ENCODE measurements at places on chromosomes 3 and 15.

DNA sequence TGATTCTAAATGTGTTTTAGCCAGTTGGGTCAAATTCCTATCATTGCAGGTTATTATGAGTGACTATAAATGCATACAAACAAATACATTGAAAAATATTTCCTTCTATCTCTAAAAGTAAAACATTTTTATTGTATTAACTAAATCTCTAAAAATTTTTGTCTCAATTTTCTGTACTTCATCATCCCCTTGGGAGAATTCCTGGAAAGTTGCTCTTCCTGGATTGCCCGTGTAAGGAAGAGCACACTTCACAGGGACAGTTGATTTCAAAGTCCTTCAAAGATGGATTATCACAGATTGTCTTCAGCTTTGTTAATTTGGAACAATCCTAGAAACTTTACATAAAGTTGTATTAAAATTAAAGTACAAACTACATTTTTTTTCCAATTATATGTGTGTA lies 595.6 kb downstream of the ROBO1 start:
- DNase-seq: no peak

GRCh38 chr15:99125061-99125891 lies 20.4 kb downstream of the SYNM start:
- no peak for DNase-seq

DNA sequence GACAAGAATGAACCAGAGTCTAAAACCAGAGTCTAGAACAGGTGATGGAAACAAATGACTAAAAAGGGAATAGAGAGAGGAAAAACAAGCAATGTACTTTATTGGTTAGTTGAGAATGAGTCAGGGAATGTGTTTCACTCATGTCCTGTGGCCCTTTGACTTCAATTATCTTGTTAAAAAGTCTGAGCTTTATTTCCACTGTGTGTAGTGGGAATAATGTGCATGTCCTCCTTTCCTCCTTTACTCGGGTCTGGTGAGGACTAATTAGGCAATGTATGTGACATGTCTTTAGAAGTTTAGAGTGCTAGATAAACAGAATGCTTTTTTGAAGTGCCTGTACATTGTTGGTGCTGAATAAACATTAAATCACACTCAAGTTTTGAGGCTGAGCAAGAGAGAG lies 21.3 kb downstream of the LSAMP start:
- DNase-seq: no peak

GRCh38 chr3:136835813-136836510 lies 17.0 kb downstream of the SLC35G2 start:
- DNase-seq: no peak

DNA sequence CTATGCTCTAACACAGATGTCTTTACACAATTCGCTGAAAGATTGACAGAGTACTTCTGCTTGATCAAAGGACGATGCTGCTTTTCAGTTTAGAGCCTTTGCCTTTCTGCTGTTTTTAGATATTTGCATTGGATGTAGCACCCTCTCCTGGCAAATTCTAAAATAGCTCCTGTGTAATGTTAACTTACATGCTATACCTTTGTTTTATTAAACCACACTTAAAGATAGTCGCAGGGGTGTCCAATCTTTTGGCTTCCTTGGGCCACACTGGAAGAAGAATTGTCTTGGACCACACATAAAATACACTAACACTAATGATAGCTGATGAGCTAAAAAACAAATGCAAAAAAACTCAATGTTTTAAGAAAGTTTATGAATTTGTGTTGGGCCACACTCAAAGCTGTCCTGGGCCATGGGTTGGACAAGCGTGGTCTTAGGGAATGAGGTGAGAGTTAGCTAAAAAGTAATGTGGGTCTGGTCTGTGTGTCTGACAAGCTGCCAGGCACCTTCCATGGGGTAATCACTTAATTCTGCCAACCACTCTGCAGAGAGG lies 62.9 kb downstream of the ATG7 start:
- DNase-seq: no peak

- DNase-seq: no peak
Observed at GRCh38 chr3:186380622-186381380, 18.8 kb upstream of the DGKG start.

DNA sequence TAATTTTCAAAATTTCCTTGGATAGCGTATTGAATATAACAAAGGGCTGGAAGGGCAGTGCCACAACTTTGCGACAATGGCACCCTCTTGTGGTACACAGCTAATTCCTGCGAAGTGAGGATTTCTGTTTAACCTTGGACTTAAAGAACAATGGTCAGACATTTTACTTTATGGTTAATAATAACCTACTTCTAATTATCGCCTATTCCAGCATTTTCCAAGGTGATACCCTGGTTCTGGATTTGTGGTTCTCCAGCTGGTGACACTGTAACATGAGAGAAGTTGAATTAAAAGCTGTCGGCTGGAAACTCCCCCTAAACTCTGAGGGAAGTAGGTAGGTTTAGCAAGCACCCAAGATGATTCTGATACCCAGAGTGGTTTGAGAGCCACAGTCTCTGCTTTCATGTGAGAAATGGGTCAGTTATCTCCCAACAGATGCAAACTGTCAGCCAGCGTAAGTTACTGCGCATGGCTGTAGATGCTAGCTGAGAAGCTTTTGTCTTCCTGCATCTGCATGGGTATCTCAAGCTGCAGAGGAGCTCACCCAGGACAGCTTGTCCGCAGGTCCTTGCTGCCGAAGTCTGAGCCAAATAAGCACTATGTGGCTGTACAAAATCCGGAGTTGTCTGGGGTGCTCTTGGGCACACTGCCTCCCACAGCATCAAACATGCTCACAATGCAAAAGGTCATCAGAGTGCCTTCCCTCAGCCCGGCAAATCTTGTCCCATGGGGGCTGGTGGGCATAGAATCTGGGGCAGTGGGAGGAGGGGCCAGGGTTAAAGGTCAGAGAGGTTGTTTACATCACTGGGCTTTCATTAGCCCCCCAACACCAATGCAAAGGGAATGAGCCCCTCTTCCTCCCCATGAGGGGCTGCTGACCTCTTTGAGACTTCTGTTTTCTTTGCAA lies 6.6 kb upstream of the CHSY1 start:
- DNase-seq: peak; percentile 43

GRCh38 chr15:40489274-40490175 lies 18.7 kb downstream of the CHST14 start:
- DNase-seq: no peak

- no peak for DNase-seq
Observed at GRCh38 chr3:188468662-188469061, 314.7 kb downstream of the LPP start.

DNA sequence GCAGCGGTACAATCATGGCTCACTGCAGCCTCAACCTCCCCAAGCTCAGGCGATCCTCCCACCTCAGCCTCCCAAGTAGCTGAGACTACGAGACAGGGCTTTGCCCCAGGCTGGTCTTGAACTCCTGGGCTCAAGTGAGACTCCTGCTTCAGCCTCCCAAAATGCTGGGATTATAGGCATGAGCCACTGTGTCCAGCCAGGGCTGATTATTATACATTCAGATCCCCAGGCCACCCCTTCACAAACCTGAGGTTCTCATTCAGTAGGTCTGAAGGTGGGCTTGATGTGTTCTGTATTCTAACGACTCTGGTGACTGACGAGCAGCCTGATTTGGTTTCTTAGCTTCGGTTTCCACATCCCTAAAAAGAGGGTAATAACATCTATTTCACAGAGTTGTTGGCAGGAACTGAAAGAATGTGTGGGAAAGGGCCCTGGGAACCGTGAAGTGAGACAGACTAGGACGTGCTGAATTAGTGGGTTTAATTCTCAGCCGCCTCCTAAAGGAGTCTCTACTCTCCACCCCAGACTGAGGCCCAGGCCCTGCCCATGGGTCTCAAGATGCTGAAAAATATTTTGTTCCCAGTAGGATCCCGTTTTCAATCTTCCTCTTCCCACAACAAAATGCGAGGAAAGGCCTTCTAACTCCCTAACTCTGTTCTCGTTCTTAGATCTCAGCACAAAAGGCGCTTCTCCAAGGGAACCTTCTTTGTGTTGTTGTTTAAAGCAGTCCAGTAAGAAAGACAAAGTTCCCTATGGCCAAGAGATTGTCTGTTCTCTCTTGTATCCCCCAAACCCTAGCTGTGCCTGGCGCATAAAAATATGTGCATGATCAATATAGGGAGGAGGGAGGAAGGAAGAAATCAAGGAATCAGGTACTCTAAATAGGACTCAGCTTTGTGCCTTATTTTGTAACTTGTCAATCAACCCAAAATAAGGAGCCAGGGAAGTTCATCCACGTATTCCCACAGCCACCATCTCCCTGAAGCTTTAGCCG lies 210.0 kb upstream of the TOPAZ1 start:
- no peak for DNase-seq

DNA sequence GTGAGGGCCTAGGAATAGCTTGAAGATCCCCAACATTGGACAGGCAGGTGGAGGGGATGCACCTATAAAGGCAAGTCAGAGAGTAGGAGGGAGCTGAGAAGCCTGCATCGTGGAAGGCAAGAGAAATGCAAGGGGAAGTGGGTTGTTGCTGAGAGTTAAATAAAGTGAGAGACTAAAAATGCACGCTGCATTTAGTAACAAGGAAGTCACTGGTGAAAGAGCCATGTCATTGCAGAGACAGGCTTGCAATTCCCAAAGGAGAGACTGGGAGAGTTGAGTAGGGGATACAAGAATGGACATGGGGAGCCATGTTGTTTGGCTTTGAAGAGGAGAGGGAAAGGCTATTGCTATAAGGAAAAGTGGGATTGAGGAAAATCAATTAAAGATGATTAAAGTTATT lies 77.0 kb upstream of the HEG1 start:
- DNase-seq: no peak

DNA sequence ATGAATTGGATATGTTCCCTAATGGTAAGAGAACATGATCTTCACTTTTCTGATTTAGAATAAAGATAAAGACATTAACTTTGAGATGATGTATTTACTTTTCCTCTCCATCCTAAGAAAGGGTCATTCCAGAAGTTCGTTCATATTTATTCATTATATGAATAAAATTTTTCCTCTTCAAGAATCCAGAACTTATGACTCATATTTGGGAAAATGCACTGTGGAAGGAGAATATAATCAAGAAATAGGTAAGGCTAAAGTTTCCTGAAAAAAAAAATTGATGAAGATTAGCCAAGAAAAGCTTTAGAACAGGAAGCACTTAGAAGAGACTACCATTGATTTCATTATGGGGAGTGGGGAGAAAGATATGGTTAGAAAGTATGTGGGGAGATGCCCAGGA lies 36.5 kb upstream of the CBLB start:
- no peak for DNase-seq

DNA sequence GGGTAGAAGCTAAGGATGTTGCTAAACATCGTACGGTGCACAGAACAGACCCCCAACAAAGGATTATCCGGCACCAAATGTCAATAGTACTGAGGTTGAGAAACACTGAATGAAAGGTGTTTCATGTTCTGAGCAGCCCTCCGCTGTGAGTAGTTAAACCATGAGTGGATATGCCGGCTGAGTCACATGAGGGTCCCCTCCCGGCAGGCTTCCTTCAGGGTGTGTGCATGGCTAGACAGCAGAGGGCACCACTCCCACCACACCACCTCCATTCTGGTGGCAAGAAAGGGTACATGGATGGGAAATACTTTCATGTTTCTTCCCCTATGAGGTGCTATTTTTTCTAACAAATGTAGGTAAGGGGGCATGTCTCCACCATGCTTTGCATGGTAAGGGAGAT lies 128.3 kb upstream of the SEMA6D start:
- DNase-seq: no peak

- DNase-seq: no peak
Observed at GRCh38 chr3:171249245-171249644, 211.0 kb downstream of the TNIK start.

GRCh38 chr3:24432989-24433388 lies 61.7 kb downstream of the THRB start:
- DNase-seq: no peak

GRCh38 chr3:63872135-63872924 lies 8.7 kb downstream of the ATXN7 start:
- DNase-seq: no peak

DNA sequence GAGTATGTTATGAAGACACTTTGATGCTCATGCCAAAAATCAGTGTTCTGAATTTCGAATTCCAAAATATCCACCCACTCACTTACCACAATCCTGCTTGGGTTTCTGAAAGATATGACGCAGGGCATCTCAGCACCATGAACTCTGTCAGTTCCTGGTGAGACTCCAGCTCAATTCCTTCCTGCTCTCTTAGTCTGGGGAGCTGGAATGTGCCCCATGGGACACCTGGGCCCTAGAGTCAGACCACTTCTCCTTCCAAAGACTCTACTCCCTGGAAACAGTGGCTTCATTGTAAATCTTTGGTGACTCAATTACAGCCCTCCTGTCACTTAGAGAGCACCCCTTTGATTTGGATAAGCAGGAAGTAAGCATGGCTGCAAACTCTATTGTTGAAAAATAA lies 50.5 kb downstream of the CD86 start:
- no peak for DNase-seq

- DNase-seq: no peak
Observed at GRCh38 chr3:165748094-165748493, 89.1 kb downstream of the BCHE start.

- no peak for DNase-seq
Observed at GRCh38 chr3:39149498-39150147, 3.8 kb downstream of the CSRNP1 start.

- DNase-seq: no peak
Observed at GRCh38 chr15:62933386-62933785, 109.2 kb upstream of the TPM1 start.

GRCh38 chr15:34280193-34280592 lies 55.4 kb downstream of the EMC4 start:
- no peak for DNase-seq

DNA sequence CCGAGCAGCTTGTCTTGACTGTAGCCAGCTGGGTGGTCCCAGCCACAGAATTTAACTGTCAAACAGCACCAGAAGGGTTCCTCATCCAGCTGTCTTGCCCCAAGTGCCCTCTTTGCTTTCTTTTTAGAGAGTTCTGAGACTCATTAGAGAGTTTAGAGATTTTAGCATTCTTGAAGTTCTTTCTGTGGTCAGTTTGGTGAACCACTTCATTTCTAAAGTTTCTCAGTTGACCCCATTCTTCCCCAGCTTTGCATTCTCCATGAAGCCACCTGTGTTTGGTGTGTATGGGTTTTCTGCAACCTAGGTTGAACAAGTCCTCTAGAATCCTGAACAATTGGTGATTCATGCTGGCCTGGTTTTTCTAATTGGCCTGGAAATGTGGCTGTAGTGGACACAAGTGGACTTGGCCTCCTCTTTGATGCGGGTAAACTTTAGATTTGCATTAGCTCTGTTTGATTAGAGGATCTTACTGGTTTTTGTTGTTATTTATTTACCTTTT lies 33.7 kb downstream of the FLNB start:
- no peak for DNase-seq

GRCh38 chr15:63879211-63879610 lies 45.5 kb upstream of the HERC1 start:
- no peak for DNase-seq

- DNase-seq: no peak
Observed at GRCh38 chr3:141804778-141805639, 41.8 kb downstream of the GRK7 start.
